ENCODE measurements at places on chromosomes 11 and 22. TPM values are rescaled to one million over a fixed set of nuclear protein-coding genes. Genes with fewer than 3 reads are reported as not detected.

DNA sequence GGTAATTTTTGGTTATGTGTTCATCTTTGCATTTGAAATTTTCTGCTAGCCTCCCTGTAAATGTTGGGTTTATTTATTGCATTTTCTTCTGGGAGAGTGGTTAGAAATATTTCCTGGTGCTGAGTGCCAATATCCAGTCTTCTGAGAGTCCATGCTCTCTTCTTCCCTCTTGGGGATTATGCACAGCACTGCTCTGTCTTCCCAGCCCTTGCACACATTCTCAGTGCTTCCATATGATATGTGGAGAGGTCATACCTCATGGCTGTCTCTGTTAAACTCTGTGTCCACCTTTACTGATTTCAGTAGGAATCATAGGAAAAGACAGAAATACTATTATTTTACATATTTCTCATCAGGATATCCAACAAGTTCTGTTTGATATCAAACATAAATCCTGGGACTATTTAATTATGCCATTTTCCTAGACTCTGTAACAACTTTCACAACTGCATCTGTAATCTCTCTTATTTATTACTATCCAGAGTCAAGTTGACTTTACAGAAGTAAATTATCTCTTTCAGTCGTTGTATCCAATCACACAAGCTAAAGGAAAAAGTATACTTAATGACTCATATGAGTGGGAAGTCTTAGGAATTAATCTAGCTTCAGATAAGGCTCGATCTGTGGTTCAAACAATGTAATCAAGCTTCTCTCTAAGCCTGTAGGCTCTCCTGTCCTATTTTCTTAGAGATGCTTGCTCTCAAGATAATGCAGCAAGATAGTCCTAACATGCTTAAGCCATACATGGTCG lies 2.7 kb upstream of the NXPE1 start:
- no peak for DNase-seq

- no peak for DNase-seq
Measured at GRCh38 chr22:33299245-33299956, 241.2 kb upstream of the SYN3 start.

- DNase-seq: no peak
Measured at GRCh38 chr11:66874232-66874631, 17.4 kb downstream of the LRFN4 start.

DNA sequence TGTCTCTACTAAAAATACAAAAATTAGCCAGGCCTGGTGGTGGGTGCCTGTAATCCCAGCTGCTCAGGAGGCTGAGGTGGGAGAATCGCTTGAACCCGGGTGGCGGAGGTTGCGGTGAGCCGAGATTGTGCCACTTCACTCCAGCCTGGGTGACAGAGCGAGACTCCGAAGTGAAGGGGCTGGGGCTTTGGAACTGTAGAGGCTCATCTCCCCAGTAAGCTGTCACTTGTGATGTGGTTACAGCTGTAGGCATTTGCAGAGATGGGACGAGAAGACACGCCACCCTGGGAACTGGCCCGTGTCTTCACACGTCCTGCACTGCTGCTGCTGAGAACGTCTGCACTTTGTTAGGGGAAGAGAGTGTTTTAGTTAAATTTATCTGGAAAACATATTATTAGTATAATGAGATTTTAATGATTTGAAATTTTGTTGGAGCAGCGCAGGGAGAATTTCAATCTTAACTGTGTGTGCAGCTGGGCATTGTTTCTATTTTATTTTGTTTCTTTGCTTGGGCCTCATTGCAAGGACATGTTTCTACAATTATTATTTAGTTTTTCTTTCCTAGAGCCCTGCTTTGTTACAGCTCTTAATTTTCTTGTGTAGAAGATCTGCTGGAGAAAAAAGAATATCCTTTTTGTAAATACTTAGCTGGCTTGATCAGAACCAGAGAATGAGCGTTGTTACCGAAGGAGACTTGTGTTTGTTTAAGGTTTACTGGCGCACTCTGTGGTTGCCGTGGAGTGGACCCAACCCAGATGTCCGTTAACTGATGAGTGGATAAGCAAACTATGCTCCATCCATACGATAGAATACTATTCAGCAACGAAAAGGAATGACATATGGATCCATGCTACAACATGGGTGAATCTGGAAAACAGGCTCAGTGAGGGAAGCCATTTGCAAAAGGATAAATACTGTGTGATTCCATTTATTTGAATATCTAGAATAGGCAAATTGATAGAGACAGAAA lies 18.4 kb downstream of the PARVB start:
- no peak for DNase-seq

DNA sequence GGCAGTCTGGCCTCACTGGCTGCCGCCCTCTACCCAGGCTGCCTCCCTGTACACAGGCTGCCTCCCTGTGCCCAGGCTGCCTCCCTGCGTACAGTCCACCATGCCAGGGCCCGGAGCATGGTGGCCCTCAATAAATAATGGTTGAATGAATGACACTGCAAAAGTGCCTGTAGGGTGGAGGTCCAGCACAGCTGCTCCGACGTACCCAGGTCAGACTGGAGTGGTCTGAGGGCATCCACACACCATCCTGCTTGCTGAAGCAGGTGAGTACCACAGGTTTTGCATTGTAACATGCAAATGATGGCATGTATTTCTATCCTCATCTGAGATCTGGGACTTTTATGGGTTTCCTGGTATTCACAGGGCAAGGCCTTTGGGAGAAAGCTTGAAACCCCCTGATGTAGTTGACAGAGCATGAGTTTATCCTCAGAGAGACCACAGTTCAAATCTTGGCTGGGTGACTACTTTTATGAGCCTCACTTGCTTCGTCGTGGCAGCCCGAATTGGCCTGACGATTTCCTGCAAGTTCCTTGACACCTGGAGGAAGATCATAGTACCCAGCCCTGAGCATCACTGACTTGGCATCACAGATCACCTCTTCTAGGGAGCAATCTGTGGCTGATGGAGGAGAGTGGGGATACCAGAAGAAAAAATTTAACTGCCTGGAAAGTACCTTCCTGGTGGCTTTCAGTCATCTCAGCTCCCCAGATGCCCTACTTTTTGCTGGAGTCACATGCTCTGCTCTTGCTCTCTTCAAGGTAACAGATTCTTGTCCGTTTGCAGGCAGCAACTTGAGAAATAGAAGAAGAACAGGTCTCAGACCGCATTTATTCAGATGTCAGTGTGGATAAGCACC lies 16.0 kb upstream of the CYB5R3 start:
- no peak for DNase-seq

GRCh38 chr11:92670308-92670890 lies 299.1 kb upstream of the MTNR1B start:
- DNase-seq: no peak

DNA sequence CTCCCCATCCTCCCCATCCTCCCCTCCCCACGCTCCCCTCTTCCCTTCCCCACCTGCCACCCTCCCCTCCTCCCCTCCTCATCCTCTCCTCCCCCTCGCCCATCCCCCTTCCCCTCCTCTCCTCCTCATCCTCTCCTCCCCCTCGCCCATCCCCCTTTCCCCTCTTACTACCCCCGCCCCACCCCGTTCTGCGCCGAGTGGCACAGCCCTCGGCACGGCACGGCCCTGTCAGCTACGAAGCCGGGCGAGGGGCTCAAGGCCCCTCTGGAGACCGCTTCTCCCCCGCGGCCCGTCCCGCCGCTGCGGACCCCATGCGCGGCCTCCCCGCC lies 449.9 kb downstream of the OPCML start:
- DNase-seq: peak; percentile 68

GRCh38 chr11:120061761-120062560 lies 76.0 kb downstream of the TRIM29 start:
- DNase-seq: peak; percentile 74

DNA sequence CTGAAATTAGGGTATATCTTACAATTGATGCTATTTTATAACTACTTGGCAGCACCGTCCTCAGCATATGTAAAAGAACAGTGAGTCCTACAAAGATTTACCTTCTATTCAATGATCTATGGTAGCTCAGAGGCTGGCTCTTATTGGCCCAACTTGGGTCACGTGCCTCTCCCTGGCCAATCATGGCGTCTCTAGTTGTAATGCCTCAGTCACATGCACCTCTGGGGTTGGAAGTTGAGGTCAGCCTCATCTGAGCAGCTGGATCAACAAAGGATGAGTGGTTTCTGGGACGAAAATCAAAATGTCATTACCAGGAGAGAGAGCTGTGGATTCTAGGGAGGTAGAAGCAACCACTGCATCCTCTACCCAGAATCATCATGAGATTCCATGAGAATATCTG lies 22.9 kb upstream of the ASPHD2 start:
- no peak for DNase-seq

DNA sequence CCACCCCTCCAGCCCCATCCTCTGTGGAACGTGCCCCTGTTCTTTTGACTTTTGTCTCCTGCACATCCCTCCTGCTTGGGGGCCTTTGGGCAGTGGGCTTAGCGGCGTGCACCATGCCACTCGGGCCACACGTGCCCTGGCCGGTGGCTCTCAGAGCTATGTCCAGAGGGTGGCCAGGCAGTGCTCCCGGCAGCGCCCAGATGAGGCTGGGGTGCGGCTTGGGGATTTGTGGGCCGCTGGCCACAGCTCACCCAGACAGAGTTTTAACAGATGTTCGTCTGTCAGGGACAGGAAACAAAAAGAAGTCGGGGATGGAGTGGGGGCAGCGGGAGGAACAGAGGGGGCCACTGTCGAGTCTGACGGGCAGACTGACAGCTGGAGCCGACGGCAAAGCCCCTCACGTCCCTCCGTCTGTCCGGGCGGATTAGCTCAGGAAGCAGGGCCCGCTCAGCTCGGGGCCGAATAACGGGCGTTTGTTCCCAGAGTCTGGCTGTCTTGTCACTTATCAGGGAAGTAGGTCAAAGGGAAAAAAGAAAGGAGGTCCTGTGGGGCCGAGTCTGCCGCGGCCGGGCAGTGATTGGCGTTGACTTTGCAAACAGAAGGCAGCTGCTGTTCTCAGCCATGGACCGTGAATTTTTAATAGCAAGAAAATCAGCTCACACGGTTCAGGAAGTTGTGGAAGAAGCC lies 61.6 kb downstream of the LRP5 start:
- no peak for DNase-seq

- peak; percentile 20 for DNase-seq
Measured at GRCh38 chr11:1227551-1228100, 4.8 kb downstream of the MUC5B start.

Gene FGF19
- 7.4 TPM for total RNA-seq

Gene EMID1
- 5.4 TPM for total RNA-seq

Gene BTBD18
- total RNA-seq: not detected

Gene SPDYC
- total RNA-seq: 0.44 TPM
